Left lung (tissue), 14 donors: ENCODE measurements at places on chromosomes 2 and 18. TPM values are rescaled to one million over a fixed set of nuclear protein-coding genes. Genes with fewer than 3 reads are reported as not detected.

CGREF1 gene
- 2.8 TPM for total RNA-seq

- H3K4me3 ChIP-seq: no peak overlapping the region
- H3K27me3 ChIP-seq: no peaks in the 10 kb centered on the region
- H3K27ac ChIP-seq: no peak overlapping the region
- no peak for DNase-seq
Observed at GRCh38 chr2:48725696-48726494, 29.6 kb downstream of the LHCGR start.

- no peaks in the 10 kb centered on the region for H3K36me3 ChIP-seq
- H3K4me3 ChIP-seq: no peak overlapping the region
- no peaks in the 10 kb centered on the region for H3K27me3 ChIP-seq
- peak overlapping the region; percentile 39 for H3K27ac ChIP-seq
- no peak for DNase-seq
- H3K4me1 ChIP-seq: peaks cover 15% of the 10 kb centered on the region
Observed at GRCh38 chr2:39515273-39515896, 78.3 kb upstream of the MAP4K3 start.

DNA sequence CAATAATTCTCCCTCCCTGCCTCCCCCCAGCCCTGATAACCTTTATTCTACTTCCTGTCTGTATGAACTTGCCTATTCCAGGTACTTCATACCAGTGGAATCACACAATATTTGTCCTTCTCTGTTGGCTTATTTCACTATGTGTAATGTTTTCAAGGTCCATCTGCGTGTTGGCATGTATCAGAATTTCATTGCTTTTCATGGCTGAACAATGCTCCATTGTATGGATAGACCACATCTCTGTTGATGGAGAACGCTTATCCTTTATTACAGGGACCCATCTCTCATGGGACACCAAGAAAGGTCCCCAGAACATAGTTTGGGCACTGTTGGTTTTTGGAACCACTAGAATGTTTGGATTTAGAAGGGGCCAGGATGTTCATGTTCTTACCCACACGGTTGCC, 40.2 kb downstream of the ATOH8 start:
- no peak overlapping the region for H3K27ac ChIP-seq
- DNase-seq: no peak
- peaks cover 19% of the 10 kb centered on the region for H3K4me1 ChIP-seq
- H3K4me3 ChIP-seq: no peak overlapping the region

HOXD12 gene
- not detected for total RNA-seq

GRCh38 chr2:122167515-122167914, 412.1 kb downstream of the TSN start:
- no peaks in the 10 kb centered on the region for H3K27me3 ChIP-seq
- no peak for DNase-seq
- H3K27ac ChIP-seq: no peak overlapping the region
- no peaks in the 10 kb centered on the region for H3K36me3 ChIP-seq
- no peaks in the 10 kb centered on the region for H3K4me1 ChIP-seq

DNA sequence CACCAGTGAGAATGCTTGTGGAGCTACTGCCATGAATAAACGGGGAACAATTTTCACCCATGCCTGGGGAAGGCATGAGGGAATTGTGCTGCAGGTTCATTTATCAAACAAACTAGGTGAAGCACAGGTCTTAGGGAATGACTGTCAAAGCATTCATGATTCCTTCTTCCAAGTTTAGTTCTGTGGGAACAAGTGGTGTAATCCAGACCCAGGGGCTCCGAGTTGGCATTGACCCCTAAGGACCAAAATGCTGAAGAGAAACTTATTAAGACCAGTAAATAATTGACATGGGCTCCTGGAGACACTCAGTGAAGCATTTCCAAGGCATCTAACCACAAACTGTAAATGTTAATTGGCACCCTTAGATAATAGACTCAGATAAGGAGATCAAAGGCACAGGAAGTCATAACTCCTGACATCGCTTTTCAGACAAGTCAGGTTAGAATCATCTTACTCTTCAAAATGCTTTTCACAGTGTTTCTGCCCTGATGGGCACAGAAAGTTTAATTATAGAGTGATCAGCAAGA, 96.9 kb downstream of the SPP2 start:
- DNase-seq: no peak
- H3K36me3 ChIP-seq: no peaks in the 10 kb centered on the region
- H3K27ac ChIP-seq: no peak overlapping the region
- H3K4me3 ChIP-seq: no peak overlapping the region

TTC39C gene
- 12.2 TPM for total RNA-seq

GRCh38 chr2:134670955-134671354, 47.8 kb downstream of the TMEM163 start:
- peak overlapping the region; percentile 74 for H3K27ac ChIP-seq
- no peaks in the 10 kb centered on the region for H3K36me3 ChIP-seq
- DNase-seq: peak; percentile 72
- no peak overlapping the region for H3K4me3 ChIP-seq

DNA sequence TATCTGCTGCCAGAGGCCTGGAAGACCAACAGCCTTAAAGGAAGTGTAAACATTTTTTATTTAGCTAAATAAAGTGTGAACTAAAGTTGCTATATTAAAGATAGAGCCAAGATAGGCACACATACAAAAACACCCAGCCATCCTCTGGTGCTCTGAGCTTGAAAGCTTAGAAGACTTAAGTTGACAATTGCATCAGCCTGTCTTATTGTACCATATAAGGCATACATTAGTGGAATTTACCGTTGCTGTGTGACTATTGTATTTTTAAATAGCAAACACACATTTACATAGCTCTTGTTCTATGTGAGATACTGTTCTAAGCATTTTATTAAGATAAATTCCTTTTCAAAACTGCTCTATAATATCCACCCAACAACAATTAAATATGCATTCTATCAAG, 736.6 kb upstream of the ZEB2 start:
- no peaks in the 10 kb centered on the region for H3K36me3 ChIP-seq
- H3K27me3 ChIP-seq: peaks cover 79% of the 10 kb centered on the region
- no peak overlapping the region for H3K4me3 ChIP-seq
- H3K4me1 ChIP-seq: peaks cover 4% of the 10 kb centered on the region
- no peak overlapping the region for H3K27ac ChIP-seq

- H3K4me3 ChIP-seq: no peak overlapping the region
- DNase-seq: no peak
- peaks cover 8% of the 10 kb centered on the region for H3K4me1 ChIP-seq
- H3K27me3 ChIP-seq: no peaks in the 10 kb centered on the region
- no peak overlapping the region for H3K27ac ChIP-seq
Observed at GRCh38 chr18:2994603-2995432, 18.1 kb downstream of the LPIN2 start.

- no peaks in the 10 kb centered on the region for H3K36me3 ChIP-seq
- H3K27ac ChIP-seq: no peak overlapping the region
- H3K27me3 ChIP-seq: no peaks in the 10 kb centered on the region
- no peak for DNase-seq
- no peak overlapping the region for H3K4me3 ChIP-seq
Observed at GRCh38 chr2:53233759-53234547, 533.7 kb upstream of the CHAC2 start.

ZAP70 gene
- total RNA-seq: 8.3 TPM

DNA sequence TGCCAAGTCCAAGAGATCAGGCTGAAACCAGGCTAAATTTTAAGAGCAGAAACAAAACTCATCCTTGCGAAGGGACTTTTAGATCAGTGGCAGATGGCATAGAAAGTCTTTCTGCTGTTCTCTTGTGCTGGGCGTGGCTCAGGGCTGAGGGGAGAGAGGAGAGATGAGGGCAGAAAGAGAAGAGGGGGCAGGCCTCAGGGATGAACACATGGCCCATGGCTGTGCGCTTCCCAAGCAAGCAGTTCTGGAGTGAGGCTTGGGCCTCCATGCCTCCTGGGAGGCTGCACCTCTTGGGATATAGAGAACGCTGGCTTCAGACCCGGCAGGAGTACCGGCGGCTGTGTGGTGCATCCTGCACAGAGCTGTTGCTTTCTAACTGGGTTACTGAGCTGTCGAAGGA, 41.0 kb downstream of the HPCAL1 start:
- H3K4me1 ChIP-seq: peaks cover 19% of the 10 kb centered on the region
- H3K27ac ChIP-seq: no peak overlapping the region
- DNase-seq: no peak

- no peaks in the 10 kb centered on the region for H3K27me3 ChIP-seq
- no peaks in the 10 kb centered on the region for H3K4me1 ChIP-seq
- no peaks in the 10 kb centered on the region for H3K36me3 ChIP-seq
- H3K4me3 ChIP-seq: no peak overlapping the region
- no peak for DNase-seq
- no peak overlapping the region for H3K27ac ChIP-seq
Observed at GRCh38 chr2:72806280-72806945, 19.4 kb downstream of the EXOC6B start.

DNA sequence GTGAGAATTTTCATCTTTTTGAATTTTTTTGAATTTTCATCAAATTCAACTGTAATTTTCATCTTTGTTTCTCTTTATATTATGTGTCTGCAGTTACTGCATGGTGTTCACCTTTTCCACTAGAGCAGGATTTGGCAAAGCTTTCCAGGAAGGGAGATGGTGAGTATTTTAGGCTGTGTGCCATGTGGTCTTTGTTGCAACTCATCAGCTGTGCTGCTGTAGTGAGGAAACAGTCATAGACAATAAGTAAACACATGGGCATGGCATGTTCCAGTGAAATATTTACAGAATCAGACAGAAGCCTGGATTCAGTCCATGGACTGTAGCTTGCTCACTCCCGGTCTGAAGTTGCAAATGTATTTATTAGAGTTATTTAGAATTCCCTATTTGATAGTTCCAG, 120.4 kb downstream of the DCDC2C start:
- no peak overlapping the region for H3K4me3 ChIP-seq
